ENCODE measurements at places on chromosomes 12 and 14.

- peak; percentile 5 for DNase-seq
Measured at GRCh38 chr14:78254911-78255461, 84.8 kb downstream of the NRXN3 start.

GRCh38 chr12:8876887-8877286 lies 37.4 kb upstream of the PHC1 start:
- DNase-seq: no peak

GRCh38 chr12:109157986-109158385 lies 41.6 kb downstream of the ACACB start:
- DNase-seq: no peak

- DNase-seq: no peak
Measured at GRCh38 chr14:34993426-34993825, 10.6 kb downstream of the SRP54 start.

DNA sequence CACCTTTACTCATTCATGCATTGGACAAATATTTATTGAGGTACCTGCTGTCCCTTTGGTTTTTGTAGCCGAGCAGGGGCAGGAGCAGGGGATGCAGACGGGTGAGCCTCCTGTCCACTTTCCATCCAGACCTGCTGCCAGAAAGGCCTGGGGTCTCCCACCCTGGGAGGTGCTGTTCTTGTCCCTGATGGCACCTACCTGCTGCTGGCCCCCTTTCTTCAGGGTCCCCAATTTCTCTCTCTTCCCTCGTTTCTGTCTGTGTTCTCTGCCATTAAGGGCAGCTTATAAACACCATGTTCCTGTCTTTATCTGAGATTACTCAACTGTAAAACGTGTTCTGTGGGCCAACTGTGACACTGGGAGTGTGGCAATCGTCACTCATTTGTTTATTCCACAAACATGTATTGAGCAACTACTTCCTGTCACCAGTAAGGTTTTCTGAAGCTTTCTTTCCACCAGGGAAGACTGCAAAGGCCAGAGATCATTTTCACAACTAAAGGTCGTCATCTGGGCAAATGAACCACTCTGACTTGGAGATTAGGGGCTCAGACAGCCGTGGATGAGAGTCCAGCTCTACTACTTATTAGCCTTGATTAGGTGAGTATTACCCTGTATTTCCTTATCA lies at the start of gene HAL:
TSS of gene HAL (minus strand) at position 311 of the 625 bp plus-strand sequence. CDS start 434 bp downstream, outside the sequence.
- DNase-seq: no peak

GRCh38 chr14:52797653-52798052 lies 6.2 kb upstream of the GNPNAT1 start:
- DNase-seq: no peak

DNA sequence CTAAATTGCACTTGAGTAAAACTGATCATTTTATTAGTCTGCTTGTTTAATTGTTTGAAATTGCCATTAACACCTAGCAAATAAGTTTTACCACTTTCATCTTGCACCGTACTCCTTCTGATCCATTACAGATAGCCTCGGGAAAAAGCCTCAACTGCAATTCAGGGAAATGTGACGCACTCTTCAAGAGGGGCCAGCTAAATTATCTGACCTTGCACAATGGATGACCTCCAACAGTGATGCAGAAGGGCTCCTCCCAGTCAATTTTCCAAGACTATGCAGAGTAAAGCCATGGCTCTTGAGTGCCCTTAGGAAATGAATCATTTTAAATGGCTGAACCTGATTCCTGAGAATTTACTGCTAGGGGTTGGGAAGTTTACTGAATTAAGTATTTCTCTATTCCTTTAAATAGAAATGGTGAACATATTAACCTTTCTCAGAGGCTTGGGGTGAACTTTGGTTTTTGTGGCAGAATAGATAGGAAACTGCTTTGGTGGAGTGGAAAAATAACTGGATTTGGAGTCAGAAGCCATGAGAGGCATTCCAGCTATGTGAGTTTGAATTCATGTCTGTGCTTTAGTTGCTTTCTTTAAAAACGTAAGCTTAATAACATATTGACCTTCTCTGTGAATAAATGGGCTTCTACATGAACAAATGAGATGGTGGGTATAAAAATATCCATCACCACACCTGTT lies 64.8 kb upstream of the OVCH1 start:
- no peak for DNase-seq

- DNase-seq: no peak
Measured at GRCh38 chr14:63288853-63289252, 29.9 kb downstream of the GPHB5 start.

GRCh38 chr14:62711351-62712023 lies 333.8 kb downstream of the KCNH5 start:
- DNase-seq: no peak

DNA sequence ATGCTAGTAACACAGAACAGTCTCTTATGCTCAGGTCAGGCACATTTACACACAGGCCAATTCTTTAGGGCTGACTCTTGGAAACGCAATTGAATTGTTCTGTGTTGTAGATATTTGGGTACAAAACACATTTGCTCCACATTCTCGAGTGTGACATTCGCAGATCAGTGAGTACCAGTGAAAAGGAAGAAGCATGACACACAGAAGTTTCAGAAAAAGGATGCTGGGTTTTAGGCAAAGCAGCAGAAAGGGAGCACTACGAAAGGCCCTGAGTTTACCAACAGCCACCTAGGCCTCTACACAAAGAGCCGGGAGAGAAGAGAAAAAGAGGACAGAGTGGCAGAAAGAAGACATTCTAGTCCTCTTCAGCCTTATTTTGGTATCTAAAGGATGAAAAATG lies 254.4 kb upstream of the BTG1 start:
- no peak for DNase-seq

DNA sequence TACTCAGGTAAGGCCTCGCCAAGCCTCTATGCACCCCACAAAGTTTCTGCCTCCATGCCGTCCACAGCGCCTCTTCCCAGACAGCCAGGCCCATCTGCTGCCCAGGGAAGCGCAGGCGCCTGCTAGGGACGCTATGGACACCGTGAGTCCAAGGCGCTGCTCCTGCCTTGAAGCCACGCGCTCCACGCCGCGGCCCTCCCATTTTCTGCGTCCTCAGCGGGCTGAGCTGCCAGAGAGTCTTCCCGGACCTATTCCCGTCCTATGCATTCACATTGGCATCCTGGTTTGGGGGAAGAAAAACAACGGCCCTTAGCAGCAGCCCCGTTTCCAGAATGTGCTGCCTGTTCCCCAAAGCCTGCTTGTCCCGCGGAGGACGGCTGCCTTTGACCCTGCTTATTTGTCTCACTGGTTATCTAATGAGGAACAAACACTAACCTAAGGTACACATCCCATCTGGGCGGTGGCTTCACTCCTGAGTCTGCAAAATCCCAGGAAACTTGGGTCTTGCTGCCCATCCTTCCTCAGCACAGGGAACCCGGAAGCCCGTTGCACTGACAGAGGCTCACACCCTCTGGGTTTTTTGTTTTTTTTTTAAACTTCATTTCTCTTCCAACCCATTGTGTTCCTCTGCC lies 38.0 kb downstream of the MMAB start:
- DNase-seq: no peak

GRCh38 chr12:96073346-96074330 lies 38.3 kb upstream of the LTA4H start:
- DNase-seq: no peak

DNA sequence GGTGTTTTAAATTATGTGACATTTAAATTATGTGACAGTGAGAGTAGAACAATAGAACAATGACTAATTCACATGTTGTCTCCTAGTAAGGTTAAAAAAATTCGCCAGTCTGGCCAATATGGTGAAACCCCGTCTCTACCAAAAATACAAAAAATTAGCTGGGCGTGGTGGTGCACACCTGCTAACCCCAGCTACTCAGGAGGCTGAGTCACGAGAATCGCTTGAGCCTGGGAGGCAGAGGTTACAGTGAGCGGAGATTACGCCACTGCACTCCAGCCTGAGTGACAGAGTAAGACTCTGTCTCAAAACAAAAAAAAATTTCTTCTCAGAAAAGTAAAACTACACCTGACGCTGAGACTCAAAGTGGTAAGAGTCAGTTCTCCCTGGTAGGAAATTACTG lies 2.7 kb downstream of the CS start:
- no peak for DNase-seq

- no peak for DNase-seq
Measured at GRCh38 chr12:29334937-29335336, 46.0 kb downstream of the ERGIC2 start.

DNA sequence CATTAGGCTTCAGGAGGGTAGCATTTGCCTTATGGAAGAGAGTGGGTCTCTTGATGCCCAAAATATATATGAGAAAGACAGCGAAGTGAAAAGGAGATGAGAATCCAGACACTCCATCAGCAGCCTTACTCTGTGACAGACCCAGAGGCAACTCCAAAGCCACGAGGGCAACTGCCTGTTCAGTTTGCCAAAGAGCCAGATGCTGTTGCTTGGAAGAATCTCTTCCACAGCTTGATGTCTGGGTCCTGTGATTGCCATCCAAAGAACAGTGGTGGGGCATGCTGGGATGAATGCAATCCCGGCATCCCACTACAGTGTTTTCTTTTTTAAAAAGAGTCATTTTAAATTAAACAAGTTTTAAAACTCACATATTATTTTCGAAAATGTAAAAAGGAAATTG lies 10.9 kb upstream of the OTX2 start:
- DNase-seq: no peak

GRCh38 chr12:115023279-115024265 lies 339.6 kb upstream of the TBX3 start:
- no peak for DNase-seq

DNA sequence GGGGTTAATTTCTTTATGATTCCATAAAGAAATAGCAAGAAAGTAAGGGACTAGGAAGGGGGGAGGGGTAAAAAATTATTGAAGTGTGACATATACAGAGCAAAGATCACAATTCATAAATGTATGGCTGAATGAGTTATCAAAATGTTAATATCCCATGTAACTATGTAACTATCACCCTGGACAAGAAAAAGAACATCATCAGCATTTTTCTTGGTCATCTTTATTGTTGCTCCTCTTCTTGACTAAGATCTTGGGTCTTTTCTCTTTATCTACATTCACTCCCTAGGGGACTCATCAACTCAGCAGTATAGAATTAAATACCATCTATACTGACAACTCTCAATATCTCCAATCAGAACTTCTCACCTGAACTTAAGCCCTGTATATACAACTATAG lies 57.5 kb downstream of the CAND1 start:
- DNase-seq: no peak

DNA sequence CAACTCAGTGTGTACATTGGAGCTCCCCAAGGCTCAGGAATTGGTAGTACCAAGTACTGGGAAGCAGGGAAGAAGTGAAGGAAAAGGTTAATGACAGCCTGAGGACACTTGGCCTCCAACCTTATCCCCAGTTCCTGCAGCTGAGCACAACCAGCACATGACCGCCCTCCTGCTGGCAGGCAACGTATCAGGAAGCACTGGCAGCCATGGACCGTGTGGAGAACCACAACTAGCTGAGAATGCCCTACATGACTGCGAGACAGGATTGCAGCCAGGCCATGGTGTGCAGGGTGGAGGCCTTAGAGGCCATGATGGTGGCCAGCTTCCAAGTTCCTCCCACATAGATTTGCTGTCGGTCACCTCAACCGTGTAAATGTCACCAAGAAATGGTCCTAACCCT lies 26.8 kb downstream of the PYGL start:
- DNase-seq: no peak

DNA sequence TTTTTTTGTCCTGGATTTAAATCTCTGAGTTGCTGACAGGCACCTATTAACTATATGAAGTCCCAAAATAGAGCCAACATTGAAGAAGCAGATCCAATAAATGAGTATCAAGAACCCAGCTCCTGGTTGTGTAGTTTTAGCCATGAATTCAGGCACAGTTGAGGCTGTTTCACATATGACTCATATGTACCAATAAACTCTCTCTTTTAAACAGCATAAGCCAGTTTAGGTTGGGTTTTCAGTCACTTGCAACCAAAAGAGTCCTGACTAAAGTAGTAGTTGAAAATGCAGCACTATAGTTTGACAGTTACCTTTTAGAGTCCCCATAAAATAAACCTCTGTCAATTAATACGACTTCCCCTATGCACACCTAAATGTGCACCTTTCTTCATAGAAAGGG lies 389.9 kb downstream of the RPS29 start:
- DNase-seq: no peak

GRCh38 chr14:87869619-87870583 lies 123.1 kb downstream of the GALC start:
- DNase-seq: no peak

DNA sequence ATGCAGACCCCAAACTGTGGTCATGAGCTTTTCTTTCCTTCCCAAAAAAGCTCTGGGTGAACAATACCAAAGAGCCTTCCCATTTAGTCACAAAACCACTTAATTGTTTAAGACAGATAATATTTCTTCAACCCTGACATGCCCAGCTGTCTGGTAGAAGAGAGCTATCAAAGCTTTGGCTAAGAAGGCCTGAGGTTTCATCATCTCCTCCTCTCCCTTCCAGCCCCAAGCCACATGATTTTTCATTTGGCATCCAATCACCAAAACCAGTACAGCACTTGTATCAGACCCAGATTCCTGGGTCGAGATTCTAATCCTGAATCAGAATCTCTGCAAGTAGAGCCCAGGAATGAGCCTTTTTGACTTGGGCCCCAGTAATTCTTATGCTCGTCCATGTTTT lies 199.6 kb upstream of the TMEM260 start:
- no peak for DNase-seq

DNA sequence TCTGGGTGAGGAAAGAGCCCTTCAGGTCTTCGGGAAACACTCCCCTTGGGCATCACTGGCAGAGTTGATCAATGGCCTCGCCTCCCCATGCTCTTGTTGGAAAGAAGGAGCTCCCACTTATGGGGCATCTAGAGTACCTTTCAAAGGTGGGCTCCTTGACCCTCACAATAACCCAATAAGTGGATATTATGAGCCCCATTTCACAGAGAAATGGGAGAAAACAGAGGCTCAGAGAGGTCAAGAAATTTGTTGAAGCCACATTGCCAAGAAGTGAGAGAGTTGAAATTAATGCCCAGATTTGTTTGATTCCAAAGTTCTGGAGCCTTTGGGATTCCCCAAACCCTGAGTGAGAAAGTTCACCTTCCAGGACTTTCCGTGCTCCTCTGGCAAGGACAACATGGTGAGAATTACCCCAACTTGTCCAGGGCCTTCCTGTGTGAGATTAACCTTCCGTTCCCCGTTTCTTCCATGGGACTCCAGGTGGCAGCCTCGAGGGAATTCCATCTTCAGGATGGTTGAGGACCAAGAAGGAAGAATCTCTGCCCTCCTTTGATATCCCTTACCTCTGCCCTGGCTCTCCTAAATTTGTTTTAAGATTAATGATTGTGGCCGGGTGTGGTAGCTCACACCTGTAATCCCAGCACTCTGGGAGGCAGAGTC lies 7.5 kb upstream of the CHD4 start:
- no peak for DNase-seq

- no peak for DNase-seq
Measured at GRCh38 chr14:100430571-100430970, 107.4 kb downstream of the SLC25A47 start.

DNA sequence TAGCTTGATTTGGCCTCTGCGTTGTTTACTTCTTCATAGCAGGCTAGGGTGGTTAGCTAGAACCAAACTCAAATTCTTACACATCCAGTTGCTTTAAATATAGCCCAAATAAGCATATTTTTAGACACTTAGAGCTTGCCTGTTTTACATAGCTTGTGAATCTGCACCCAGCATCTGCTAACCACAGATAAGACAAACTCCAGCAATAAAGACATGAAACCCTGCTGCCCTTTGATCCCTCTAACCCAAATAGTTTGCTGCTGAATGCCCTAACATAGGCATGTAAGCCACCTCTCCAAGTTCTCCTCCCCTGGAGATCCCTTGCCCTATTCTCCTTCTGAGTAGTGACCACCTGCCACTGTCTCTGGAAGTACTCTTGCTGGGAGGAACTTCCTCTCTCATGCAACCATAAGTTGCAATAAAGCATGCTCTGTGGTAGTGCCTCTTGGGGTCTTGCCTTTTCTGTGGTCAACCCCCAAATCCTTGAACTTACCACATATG lies 185.6 kb downstream of the TMEM117 start:
- DNase-seq: no peak

- no peak for DNase-seq
Measured at GRCh38 chr14:69695322-69696203, 71.4 kb upstream of the SRSF5 start.
